K562 (cell line): ENCODE measurements at places on chromosomes 2 and 18. TPM values are rescaled to one million over a fixed set of nuclear protein-coding genes. Genes with fewer than 3 reads are reported as not detected.

- no peak overlapping the region for H3K27ac ChIP-seq
- no peaks in the 10 kb centered on the region for H3K27me3 ChIP-seq
- no peak for DNase-seq
- no peaks in the 10 kb centered on the region for H3K4me1 ChIP-seq
- no peak overlapping the region for H3K4me3 ChIP-seq
Measured at GRCh38 chr2:19878268-19879046, 23.3 kb downstream of the TTC32 start.

- no peak overlapping the region for H3K27ac ChIP-seq
- no peaks in the 10 kb centered on the region for H3K4me1 ChIP-seq
- no peak for DNase-seq
- peaks cover 15% of the 10 kb centered on the region for H3K27me3 ChIP-seq
Measured at GRCh38 chr2:60379684-60380083, 173.8 kb downstream of the BCL11A start.

- H3K4me3 ChIP-seq, result no peak overlapping the region
- H3K36me3 ChIP-seq, result no peaks in the 10 kb centered on the region
- no peaks in the 10 kb centered on the region for H3K27me3 ChIP-seq
- H3K4me1 ChIP-seq, result peaks cover 75% of the 10 kb centered on the region
- H3K27ac ChIP-seq, result peak overlapping the region; percentile 80
Measured at GRCh38 chr2:43194121-43194869, 32.1 kb downstream of the ZFP36L2 start.

Gene ACVR1C
- 0.36 and 0.58 TPM in 2 replicates for total RNA-seq

Gene CHRNA1
- total RNA-seq, result not detected in 2 replicates

DNA sequence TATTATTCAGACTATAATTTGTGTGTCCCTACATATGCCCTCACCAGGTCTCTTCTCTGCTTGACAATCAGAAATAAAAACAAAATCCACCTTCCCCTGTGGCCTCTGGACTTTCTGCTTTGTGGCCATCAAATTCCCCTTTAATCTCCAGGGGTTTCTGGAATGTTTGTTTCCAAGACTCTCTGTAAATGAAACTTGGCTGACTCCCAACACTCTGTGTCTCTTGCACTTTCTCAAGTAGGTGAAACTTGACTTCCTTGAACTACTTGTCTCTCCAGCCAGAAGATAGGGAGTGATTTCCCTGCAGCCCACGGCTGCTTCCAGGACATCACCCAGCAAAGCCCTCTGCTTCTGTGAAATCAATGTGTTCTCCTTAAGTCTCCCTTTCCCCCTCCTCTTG, 54.1 kb upstream of the AQP4 start:
- H3K4me1 ChIP-seq, result no peaks in the 10 kb centered on the region
- no peak overlapping the region for H3K27ac ChIP-seq
- no peak overlapping the region for H3K4me3 ChIP-seq
- no peaks in the 10 kb centered on the region for H3K36me3 ChIP-seq
